NCI-H524 (cell line): ENCODE measurements at places on chromosomes 12 and 14.

GRCh38 chr14:28778138-28779117, 11.8 kb downstream of the FOXG1 start:
- DNase-seq: no peak

- no peak for DNase-seq
These were observed 11.1 kb upstream of the CLMN start for GRCh38 chr14:95330591-95331370.

DNA sequence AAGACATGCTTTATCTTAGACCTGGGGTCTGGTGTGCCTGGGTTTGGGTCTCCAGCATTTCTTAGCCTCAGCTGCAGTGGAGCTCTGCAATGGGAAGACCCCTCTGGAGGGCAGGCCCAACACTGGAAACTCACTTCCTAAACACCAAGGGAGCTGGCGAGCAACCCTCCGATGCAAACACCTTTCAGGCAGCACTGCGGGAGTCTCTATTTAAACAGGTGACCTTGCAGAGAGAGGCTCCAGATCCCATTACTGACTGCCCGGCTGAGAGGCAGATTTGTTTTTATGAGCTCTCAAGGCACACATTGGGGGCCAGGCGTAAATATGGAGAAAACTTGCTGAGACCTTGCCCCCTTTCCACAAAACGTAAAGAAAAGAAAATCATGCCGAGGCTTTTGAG, 195.5 kb downstream of the PAX9 start:
- DNase-seq: no peak

- peak; percentile 88 for DNase-seq
These were observed 10.1 kb upstream of the RTRAF start for GRCh38 chr14:51979088-51979709.

DNA sequence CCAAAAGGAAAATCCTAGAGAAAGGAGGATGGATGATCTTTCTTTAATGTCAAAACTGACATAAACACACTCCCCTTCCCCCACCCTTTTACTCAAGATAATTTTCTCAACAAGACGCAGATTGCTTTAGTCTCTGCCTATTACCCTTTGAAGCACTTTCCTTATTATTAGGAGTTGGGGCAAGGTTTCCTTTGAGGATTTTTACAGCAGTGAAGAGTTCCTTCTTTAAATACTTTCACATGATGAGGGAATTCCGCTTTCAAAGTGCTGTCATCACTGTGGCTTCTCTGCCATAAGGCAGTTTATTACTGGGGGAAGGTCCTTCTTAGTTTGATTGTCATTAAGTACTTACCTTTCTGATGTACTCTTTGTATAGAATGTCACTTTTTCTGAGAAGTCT, 172.1 kb downstream of the MSRB3 start:
- no peak for DNase-seq

- no peak for DNase-seq
These were observed 145.9 kb downstream of the ETV6 start for GRCh38 chr12:11795192-11795912.

GRCh38 chr14:101224356-101225156, 321.0 kb upstream of the RTL1 start:
- DNase-seq: peak; percentile 14

- DNase-seq: peak; percentile 46
These were observed 386.8 kb downstream of the BCAT1 start for GRCh38 chr12:24561882-24562770.

DNA sequence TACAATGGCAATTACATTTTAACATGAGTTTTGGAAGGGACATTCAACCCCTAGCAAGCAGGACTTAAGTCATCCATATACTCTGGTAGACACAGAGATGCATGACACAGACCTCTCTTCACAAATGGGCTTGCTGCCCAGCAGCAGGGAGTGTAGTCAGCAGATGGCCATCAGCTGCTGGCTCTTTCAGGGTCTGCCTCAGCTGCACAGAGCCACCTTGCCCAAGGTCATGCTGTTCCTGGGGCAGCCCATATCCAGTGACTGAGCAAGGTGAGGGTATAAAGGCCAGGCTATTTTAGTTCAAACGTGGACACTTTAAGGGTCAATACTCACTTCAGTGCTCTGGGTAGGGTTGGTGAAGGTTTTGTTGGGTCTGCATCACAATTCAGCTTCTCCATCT, 58.3 kb upstream of the JDP2 start:
- DNase-seq: no peak

DNA sequence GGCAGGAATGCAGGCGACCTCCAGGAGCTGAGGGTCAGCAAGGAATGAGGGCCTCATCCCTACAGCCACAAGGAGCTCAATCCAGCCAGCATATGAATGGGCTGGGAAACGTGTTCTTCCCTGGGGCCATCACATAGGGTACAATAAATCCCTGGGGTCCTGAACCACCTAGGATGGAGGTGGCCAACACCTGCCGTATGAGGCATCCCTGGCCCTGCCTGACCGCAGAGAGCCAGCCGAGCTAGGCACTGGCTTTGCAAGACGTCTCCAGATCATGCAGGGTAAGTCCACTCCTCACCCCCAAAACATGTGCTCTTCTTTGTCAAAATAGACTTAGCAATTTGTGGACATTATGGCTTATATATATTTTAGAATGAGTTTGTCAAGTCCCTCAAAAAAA, 303.7 kb upstream of the DIO3 start:
- no peak for DNase-seq

DNA sequence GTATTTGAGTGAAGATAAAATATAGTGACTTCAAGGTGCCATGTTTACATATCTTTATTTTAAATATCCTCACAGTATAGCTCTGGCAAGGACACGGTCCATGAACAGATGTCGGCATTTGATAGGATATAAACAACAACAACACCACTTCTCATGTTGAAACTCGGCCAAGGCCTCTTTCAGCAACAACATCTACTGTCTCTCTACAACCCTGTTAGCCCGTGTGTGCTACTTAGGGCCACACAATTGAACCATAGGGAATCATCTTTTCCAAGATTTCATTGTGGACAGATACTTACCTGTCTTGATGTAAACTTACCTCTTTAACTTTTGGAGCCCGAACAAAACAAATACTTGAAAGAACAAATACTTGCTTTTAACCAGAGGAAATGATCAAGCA, 168.7 kb upstream of the SSTR1 start:
- DNase-seq: no peak

GRCh38 chr14:101062601-101063000, 159.1 kb upstream of the RTL1 start:
- DNase-seq: no peak

- DNase-seq: no peak
These were observed 25.2 kb downstream of the SRGAP1 start for GRCh38 chr12:63869656-63870055.

DNA sequence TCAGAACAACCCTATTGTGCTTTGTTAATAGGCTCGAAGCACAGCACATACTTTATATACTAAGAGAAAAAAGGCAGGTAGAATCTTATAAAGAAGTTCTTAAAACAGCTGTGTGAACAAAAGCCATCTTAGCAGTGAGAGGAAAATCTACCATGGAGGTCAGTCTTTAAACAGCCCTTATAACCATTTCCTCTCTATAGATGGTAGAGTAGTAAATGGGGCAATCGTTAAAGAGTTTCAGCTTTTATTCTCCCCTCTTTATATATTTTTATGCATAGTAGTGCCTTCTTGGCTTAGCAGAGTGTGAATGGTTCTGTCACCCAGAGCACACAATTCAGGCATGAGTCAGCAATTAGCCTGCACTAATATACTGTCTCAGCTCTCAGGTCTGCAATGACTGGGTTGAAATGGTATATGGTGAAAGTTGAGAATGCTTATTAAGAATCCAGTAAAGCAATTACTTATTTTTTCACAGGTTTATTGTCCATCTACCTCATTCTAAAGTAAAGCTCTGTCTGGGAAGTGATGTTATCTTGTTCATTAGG, 305.0 kb downstream of the NELL2 start:
- no peak for DNase-seq

GRCh38 chr14:75875958-75876357, 105.8 kb downstream of the TGFB3 start:
- DNase-seq: no peak

DNA sequence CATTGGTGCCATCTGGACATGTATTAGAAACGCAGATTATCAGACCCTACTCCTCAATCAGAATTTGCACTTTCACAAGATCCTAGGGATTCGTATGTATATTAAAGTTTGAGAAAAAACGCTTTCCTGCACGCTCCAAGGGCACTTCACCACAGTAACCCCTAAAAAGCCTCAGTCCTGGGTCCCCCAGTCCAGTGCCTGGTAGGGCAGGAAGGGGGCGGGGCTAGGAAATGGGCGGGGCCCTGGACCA, 369 bp downstream of the DEPDC4 start:
- no peak for DNase-seq

- DNase-seq: peak; percentile 89
These were observed 59.7 kb downstream of the FUT8 start for GRCh38 chr14:65472189-65472588.

DNA sequence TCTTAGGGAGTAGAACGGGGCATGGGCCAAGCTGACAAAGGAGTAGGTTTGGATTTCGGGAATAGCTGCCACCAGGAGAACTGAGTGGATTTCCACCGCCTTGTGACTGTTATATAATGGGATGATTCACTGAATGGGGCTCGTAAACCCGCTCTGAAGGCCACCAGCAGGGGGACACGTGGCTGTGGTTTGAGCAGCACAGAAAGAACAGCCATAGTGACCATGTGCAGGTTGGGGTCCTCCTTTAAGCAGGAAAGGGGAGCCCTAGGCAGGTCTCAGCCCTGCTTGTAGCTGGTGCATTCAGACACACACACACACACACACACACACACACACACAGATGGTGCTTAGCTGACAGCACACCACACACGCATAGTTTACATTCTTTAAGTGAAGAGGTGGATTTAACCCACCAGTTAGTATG, 8.6 kb upstream of the ASB2 start:
- no peak for DNase-seq

DNA sequence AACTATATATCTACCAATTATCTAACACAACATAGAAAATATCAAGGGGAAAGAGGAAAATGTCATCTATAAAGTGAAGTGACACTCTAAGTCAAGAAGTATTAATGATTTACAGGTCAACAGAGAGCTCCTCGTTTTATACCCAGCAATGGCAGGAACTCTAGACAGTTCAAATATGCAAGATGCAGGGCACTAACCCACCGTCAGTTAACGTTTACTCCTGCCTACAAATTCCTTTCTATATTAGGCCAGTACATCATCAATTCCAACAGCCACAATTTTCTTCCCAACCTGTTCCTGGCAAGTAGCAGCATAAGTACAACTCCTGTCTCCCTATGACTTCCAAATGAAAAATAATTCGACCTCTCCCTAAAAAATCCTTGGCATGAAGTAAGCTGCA, 9.0 kb upstream of the KANSL2 start:
- DNase-seq: no peak

GRCh38 chr12:81296556-81297305, 218.9 kb downstream of the ACSS3 start:
- peak; percentile 48 for DNase-seq

GRCh38 chr12:108618079-108618952, 15.4 kb downstream of the SELPLG start:
- DNase-seq: peak; percentile 82

DNA sequence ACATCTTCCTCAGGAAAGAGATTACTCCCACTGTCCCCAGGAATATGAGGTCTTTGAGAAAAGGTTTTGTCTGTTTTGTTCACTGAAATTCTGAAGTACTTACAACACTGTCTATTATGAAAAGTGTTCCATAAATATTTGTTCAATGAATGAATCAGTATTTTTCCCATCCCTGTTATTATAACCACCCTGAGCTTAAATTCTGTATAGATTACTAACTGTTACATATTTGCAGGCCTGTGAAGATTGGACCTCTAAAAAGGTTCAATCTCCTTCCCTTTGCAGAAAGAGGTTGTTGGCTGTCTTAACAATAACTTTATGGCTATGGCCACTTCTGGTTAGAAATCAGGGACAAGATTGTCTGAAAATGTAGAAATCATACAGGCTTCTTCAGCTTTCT, 174.5 kb upstream of the NPAS3 start:
- no peak for DNase-seq

- DNase-seq: no peak
These were observed 4.2 kb upstream of the SPIC start for GRCh38 chr12:101470939-101471338.

GRCh38 chr14:30115756-30116155, 188.1 kb upstream of the PRKD1 start:
- no peak for DNase-seq

DNA sequence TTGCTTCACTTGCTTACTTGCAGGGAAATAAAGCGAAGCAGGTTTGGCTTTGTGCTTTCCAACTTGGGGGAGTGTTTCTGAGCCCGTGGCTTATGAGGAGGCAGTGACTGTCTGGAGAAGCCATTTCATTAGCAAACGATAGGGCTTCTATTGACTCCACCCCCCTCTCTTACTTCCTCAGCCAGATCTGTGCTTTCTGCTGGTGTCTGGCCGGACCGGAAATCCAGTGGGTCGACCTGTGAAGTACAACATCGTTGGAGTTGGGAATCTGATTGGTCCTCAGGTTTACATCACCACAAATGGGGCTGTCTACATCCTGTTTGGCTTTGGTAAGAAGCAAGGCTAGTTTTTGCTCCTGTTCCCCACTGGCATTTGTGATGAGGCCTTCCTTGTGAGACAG, 22.3 kb downstream of the FAM234B start:
- no peak for DNase-seq

GRCh38 chr12:115584156-115584555, 693.3 kb downstream of the MED13L start:
- DNase-seq: no peak

GRCh38 chr12:108304633-108305032, 34.5 kb downstream of the CMKLR1 start:
- no peak for DNase-seq

DNA sequence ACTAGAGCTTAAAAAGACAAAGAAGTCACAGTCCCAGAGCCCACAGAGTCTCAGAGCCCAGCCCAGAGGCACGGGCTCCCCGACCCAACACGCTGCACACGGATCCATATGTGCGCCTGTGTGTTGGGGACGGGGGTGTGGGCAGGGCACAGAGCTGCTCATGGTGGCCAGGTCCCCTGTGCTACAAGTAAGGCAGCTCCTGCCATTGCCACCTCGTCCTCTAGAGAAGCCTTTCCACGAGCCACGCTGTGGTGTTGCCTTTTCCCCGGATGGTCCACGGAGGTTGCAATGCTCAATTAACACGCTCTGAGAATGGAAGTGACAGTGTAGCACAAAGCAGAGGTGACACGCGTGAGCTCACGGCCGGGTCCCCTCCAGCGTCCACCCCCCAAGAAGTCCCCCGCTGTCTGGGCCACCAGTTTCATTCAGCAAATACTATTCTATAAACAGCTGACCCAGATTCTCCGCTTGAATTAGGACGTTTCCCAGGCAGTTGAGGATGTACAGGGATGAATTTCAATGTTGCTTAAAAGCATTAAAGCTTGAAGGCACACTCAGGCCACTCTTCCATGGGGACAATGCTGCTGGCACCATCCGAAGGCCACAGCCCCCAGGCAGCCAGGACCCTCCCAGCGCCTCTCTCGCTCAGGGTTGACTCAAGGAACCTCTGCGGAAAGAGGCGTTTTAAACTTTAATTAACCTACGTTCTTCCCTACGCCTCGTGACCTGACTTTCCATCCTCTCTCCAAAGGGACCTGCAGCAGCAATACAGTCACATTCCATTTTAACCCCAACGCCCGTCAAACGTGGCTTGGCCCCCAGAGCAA, 22.7 kb upstream of the EIF5 start:
- DNase-seq: no peak

- DNase-seq: no peak
These were observed 7.6 kb upstream of the RNF34 start for GRCh38 chr12:121392325-121392716.

GRCh38 chr12:92551853-92552397, 150.9 kb upstream of the PLEKHG7 start:
- DNase-seq: no peak
